ENCODE measurements at places on chromosomes 1 and 21. TPM values are rescaled to one million over a fixed set of nuclear protein-coding genes. Genes with fewer than 3 reads are reported as not detected.

DNA sequence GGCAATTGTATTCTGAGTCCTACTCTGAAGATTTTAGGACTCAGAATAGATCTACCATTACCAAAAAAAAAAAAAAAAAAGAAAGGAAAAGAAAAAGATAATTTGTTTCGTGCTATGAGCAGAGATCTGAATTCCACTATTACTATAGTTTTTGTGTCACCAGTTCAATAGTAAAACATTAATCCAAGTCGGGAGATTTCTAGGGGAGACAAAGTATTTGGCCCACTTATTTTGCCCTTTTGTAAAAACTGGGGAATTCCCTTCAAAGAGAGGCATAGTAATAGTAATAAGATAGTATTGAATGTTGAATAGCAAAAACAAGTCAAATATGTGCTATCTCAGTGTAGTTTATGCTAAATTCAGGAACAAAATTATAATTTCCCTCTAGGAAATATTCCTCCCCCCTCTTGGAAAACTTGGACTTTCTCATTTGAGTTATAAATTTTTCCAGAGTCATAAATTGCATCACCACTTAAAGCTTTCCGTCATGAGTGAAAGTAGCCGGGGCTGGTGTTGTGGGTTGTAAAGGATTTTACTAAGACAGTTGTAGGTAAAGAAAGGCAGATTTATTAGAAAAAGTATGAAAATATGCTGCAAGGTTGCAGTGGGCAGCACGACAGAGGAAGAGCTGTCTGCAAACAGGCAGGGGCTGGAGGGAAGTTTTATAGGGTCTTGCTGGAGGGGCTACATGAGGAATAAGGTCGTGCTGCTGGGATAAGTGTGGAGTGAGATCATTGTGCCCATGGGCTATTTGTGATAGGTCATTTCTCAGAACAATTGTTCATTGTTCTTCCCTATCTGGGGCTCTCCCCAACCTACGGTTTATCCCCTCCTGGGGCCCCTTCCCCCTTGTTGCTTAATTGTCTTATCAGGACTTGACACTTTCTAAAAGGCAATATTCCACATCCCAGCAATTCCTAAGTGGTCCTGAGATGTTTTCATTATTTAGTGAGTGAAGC, 1009.9 kb downstream of the PLA2G4A start:
- no peak for DNase-seq

DNA sequence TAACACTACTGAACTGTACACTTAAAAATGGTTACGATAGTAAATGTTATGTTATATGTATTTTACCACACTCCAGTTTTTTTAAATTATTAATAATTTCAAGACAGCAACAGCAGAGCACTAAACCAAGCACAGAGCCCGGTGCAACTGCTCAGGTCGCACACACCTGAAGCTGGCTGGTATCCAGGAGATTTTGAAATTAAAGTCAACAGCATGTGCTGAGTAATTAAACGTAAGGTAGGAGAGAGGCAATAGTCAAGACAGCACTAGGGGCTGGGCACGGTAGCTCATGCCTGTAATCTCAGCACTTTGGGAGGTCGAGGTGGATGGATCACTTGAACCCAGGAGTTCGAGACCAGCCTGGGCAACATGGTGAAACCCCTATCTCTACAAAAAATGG, 35.1 kb upstream of the SLC30A10 start:
- DNase-seq = no peak

The RAP1GAP gene
- 0.94 TPM for total RNA-seq

DNA sequence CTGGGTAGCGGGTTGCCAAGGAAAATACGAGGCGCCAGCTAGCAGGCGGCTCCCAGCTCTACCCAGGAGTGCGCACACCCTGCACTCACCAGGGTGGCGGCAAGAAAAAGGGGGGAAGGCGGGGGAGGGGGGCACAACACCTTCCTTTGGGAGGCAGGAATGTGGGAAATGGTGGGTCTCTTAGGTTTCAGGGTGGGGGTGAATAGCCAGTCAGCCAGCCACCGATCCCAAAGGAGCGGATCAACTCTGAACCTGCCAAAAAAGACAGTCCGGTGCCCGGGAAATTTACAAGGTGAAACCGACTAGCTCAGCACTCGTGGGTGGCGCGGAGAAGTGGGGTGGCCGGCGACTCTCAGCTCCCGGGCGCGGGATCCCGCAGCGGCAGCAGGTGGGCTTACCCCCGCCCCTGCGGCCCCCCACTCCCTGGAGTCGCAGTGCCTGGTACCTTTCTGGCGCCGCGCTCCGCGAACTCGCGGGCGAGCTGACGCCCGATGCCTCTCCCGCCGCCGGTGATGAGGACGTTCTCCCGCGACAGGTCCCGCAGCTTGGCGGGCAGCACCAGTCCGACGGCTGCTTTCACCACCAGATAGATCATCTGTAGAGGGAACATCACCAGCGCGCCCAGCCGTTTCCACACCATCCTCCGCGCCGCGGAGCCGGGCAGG, 1.2 kb downstream of the DHRS3 start:
- DNase-seq = no peak

- peak; percentile 71 for DNase-seq
Measured at GRCh38 chr1:101200513-101200912, 36.3 kb upstream of the S1PR1 start.

DNA sequence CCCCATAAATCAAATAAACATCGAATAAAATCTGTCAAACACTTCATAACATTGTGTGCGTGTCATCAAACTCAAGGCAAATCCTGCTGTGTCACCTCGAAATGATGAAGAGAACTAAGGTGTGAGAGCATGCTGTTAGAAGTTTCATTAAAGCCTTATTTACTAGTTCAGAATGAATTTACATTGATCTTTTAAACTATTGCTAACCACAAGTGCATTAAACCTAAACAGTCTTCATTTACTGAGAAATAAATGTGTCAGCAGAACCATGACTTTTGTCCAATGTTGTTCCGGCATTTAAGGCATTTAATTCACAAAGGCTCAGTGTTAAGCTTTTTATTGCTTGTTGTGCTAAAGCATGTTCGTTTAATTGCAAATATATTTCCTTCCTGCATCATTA, 474.4 kb downstream of the SETD4 start:
- no peak for DNase-seq

DNA sequence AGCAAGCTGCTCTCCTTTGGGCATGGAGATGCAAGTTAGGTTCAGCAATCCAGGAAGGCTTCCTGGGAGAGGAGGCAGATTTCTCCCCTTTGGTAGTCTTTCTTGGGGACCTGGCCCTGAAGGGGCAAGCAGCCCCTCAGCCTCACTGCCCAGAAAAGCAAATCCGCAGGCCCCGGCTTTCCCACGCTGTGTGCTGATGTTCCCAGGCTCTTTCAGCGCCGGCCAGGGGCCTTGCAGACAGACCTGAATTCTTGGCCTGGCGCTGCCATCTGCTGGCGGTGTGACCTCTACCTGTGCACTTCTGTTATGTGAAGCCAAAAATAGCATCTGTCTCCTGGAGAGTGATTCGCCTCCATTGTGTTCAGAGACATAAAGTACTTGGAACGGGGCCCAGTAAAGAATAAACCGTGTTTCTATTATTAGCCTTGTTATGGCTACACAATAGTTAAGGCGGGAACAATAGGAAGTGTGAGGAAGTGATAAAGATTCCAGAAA, 64.8 kb downstream of the ALPL start:
- DNase-seq = no peak

DNA sequence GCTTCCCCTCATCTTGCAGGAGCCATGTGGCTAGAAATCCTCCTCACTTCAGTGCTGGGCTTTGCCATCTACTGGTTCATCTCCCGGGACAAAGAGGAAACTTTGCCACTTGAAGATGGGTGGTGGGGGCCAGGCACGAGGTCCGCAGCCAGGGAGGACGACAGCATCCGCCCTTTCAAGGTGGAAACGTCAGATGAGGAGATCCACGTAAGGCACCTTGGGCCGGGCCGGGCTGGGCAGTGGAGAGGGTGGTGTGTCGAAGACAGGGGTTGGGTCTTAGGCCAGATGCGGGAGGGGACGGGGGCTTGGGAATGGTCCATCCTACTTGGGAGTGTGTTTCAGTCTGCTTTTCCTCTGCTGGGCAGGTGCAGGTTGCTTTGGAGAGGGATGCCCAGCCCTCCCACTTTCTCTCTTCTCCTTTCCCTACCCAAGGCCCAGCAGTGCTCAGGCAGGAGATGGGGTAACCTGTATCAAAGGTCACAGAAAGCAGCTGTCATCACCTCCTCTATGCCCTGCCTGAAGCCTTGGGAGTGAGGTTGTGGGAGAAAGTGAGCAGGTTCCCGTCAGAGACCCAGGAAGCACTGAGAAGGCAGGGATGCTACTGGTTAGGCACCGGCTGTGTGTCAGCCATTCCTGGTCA, 18.9 kb downstream of the EPHX1 start:
- no peak for DNase-seq

The RGS5 gene
- 0.36 TPM for total RNA-seq

DNA sequence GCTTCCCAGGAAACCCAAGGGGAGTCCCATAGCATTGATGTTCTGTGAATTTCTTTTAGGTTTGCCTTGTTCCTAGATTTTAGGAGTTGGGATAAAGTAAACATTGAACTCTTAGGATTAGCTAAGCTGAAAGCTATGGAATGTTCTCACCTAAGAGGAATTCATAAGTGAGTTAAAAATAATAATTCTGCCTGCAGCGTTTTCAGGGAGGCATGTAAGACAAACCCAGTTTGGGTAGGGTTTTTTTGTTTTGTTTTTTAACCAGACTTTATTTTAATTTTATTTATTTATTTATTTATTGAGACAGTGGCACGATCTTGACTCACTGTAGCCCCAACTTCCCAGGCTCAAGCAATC, 28.9 kb upstream of the CD101 start:
- DNase-seq = no peak

GRCh38 chr1:12155328-12155727, 11.5 kb upstream of the TNFRSF1B start:
- DNase-seq = no peak

- DNase-seq = no peak
Measured at GRCh38 chr1:69404486-69404885, 163.2 kb upstream of the LRRC7 start.

DNA sequence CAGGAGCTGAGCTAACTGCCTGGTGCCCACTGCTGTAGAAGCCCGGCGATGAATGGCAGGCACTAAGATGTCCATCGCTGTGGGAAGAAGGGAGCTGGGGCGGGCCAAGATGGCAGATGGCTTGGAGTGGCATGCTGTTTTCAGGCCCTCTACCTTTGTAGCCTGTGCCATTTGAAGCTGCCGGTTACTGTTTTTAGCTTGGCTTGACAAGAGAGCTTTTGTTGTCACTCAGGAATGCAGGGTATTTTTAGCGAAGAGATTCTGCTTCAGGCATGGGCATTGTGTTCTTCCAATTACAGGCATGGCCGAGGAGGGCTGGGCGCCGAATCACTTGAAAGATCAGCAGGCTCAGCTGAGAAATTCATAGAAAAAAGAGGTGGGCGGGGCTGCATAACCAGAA, 348.7 kb downstream of the RPS6KC1 start:
- DNase-seq = no peak

The TBX15 gene
- total RNA-seq = 0.07 TPM

The ESRRG gene
- 0.52 TPM for total RNA-seq

DNA sequence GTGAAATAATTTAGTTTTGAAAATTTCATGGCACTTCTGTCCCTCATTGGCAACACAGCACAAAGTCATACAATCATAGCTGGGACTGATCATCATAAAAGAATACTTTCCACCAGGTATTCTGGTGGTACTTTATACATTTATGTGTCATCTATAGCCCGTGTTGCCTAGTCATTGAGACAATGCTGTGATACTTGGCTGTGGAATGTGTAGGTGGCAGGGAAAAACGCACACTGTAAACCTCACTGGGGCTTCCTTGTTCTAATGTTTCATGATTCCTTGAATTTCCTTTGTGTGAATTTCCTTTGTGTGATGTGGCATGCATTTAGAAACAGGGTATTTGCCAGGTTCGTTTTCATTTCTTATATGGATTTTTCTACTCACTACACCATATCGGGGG, 118.3 kb downstream of the FMN2 start:
- no peak for DNase-seq

GRCh38 chr1:44620072-44620471, 54.2 kb downstream of the TMEM53 start:
- DNase-seq = no peak
